ENCODE measurements at places on chromosomes 11 and 22.
A peak's percentile ranks its signal among the peaks of the same experiment; 100 is the strongest.

DNA sequence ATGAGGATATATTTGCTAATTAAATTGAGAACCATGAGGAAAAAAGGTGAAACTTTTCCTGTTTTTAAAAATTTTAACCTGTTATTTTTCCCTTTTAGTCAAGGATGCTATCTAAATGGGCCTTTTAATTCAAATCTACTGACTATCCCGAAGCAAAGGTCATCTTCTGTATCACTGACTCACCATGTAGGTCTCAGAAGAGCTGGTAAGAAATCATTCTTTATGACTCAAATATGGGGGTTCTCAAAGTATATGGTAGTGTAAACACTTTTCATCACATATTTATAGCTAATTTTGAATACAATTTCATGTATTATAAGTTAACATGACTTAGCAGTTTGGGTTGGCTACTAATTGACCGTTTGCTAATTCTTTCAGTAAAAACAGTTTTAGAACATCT, 88.2 kb downstream of the CYP2R1 start:
- DNase-seq: no peak

DNA sequence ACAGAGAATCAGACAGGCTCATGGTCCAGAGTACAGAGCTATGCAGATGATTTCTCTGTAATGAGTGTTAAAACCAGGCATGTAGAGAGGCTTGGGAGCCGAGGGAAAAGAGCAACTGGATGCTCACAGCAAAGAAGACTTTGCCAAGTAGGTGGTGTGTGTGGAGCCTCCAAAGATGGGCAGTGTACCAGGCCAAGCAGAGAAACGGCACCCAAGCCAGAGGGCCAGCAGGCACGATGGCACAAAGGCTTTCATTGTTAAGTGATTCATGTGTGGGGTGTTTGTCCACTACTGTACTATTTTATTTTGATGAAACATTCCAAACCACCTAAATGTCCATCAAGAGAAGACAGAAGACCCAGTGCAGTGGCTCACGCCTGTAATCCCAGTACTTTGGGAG, 11.1 kb downstream of the RANGAP1 start:
- DNase-seq: no peak

- no peak for DNase-seq
Measured at GRCh38 chr22:26904483-26904882, 247.1 kb downstream of the MIAT start.

DNA sequence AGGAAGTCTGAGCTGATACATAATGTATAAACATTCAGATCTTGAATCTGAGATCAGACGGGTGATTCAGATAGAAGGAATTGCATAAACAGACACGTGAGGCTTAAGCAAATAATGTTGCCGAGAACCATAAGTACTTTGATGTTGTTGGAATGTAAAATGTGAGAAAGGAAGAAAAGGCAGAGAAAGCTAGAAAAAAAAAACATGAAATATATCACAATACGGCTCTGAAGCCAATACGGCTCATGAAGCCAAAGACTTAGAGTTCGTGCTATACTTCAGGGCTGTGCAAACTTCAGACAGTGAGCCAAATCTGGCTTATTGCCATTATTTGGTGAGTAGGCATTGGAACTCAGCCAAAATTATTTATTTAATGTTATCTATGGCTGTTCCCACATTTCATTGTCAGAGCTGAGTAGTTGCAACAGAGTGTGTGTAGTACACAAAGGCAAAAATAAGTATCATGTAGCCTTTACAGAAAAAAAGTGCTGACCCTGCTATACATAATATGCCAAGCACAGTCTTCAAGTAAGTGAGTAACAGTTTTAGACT, 673.3 kb downstream of the CNTN5 start:
- DNase-seq: no peak

DNA sequence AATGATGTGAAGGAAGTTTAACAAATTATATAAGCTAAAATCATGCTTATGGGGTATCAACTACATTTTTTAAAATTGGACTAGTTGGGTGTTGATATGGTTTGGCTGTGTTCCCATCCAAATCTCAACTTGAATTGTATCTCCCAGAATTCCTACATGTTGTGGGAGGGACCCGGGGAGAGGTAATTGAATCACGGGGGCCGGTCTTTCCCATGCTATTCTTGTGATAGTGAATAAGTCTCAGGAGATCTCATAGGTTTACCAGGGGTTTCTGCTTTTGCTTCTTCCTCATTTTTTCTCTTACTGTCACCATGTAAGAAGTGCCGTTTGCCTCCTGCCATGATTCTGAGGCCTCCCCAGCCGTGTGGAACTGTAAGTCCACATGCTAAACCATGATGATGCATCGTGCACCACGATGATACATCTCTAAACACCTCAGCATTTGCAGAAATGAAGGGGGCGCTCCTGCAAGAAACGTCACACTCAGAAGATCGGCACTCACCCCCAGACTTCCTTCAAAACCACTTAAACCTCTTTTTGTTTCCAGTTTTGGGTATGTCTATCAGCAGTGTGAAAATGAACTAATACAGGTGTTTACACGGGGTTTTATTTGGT, 340.0 kb downstream of the SHANK2 start:
- DNase-seq: peak; percentile 24

- no peak for DNase-seq
Measured at GRCh38 chr11:97943493-97943892, 1077.3 kb upstream of the CNTN5 start.

- no peak for DNase-seq
Measured at GRCh38 chr22:30837531-30837930, 131.0 kb downstream of the MORC2 start.

DNA sequence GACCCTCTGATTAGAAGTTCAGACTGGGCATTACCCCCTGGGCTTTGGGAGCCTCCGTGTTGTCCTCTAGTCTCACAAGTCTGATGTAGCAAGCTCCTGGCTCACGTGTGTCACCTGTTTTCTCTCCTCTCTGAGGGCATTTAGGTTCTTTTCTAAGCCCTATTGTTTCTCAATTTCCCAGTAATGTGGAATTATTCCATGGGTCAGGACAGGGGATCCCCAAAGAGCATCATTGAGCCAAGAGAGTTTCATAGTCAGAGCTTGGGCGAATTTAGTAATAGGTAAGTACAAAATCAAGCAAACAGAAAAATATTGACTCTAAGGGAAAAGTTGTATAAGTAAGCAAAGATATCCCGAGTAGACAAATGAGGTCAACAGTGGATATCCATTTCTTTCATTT, 57.3 kb downstream of the PPP6R2 start:
- DNase-seq: no peak

- DNase-seq: no peak
Measured at GRCh38 chr22:29072979-29073617, at the start of gene KREMEN1. TSS of gene KREMEN1 (plus strand) at chr22:29073035. CDS start at chr22:29073131, 96 bp downstream.

DNA sequence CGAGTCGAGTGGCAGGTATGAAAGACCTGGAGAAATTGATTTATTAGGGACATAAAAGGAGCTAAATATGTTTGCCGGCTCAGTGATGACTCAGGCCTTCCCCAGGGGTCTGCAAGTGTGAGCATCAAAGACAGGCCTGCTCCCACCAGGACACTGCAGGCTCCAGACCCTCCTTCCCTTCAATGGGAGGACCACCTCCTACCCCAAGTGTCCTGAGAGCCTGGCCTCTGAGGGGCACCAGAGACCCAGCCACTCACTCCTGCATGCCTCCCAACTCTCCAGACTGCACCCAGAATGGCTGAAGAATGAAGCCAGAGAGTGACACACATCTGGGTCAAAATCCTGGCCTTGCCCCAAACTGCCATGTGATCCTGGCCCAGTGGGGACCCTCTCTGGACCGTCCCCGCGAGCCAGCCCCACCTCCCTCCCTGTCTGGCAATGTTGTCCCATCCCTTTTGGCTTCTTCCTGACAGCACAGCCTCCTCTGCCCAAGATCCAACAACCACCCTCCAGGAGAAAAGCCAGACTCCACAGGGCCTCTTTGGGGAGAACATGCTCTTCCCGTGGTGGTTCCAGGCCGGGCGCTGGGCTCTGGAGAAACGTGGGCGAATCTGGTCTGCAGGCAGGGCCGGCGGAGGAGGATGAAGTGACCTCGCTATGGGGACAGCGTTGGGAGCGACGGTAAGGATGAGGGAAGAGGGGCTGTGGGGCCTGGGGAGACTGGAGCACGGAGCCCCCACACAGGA, 36.2 kb downstream of the CYTH4 start:
- no peak for DNase-seq

GRCh38 chr11:134293119-134294113, 17.2 kb downstream of the GLB1L3 start:
- no peak for DNase-seq

DNA sequence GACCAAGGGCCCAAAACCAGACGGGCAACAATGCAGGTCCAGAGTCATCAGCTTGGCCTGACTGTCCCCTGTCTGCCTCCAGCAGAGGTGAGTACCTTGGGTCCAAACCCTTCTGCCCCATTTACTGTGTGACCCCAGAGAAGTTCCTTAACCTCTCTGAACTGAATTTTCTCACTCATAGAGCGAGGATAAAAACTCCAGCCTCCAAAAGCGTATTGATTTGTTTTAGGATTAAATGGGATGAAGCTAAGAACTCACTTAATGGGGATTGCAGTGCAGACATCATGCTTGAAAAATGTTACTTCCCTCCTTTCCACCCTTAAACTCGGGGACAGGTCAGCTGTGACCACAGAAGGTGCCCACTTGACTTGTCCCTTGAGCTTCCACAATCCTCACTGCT, 22.6 kb downstream of the IGLL1 start:
- DNase-seq: no peak

DNA sequence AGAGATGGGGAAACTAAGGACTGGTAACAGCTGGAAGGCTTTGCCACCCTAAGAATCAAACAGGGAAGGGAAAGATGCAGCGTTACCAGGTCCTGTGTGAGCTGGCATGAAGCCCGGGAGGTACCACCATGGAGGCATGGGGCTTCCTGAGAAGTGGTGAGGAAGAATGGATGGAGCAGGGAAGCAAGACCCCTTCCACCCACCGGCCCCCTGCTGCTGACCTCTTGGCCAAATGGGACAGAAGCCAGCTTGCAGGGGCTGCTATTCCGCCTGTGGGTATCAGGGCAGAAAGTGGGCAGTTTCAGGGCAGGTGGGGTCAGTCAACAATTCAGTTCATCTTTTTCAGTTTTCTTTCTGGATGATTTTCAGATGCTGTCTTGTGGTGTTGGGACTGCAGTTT, 1099.9 kb downstream of the TBC1D22A start:
- no peak for DNase-seq

DNA sequence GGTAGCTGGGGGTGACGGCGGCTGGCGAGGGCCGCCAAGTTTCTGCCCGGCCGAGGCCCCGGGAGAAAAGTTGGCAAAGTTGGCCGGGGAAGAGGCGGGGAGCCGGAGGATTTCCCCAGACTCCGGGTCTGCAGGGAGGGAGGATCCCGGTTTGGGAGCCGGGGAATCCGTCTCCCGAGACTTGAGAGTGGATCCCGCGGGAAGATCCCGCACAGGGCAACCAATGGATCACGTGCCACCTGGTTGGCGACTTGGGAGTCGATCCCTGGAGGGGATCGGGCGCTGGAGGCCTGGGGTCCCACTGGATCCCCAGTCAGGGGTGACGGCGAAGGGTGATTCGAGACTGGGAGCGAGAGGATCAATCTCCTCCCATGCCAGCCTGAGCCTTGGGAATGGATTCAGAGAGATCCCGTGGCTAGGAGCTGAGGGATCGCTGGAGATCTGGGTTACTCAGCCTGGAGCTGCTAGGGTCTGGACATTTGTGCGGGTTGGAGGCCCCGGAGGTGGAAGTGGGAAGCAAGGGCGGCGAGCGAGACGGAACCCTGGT, 394 bp downstream of the KIAA1671 start:
- DNase-seq: no peak

- DNase-seq: no peak
Measured at GRCh38 chr11:73710964-73711363, 49.9 kb downstream of the RAB6A start.

- no peak for DNase-seq
Measured at GRCh38 chr11:46445192-46445919, 53.8 kb upstream of the CHRM4 start.

DNA sequence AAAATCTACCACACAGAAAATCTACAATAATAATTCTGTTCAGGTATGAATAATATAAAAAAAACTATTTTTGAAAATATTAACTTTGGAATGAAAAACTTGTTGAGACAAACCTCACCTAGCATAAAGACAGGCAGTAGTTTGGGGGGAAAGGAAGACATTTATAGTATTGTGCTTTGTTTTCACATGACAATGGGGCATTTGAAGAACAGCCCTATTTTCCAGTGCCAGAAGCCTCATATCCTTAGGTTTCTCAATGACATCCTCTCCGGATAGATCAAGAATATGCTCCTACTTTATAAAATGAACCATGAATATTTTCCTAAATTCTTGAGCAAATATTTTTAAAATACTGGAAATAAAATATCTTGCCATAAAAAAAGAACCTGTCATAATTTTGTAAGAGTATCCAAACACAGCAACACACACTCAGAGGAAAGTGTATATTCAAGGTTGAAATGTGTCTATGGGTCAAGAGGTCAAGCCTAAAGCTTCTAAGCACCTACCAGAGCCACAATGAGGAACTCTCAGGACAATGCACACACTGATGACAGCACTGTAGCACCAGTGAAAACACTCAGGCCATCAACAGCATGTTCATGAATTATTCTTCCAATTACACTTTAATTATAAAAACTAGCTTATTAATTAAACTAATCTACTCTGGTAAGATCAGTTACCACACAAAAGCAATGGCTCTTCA, 68.7 kb downstream of the MRTFA start:
- no peak for DNase-seq

DNA sequence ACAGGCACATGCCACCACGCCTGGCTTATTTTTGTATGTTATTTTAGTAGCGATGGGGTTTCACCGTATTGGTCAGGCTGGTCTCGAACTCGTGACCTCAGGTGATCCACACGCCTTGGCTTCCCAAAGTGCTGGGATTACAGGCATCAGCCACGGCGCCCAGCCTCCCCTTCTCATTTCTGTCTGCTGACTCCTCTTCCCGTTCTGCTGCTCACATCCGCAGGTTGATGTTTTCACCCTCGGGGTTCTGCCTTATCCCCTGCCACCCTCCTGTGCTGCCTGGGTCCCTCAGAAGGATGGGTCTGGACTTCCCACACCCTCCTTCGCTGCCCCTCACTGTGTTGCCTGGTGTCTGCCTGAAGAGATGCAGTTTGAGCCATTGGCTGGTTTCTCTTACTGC, 19.2 kb upstream of the VSIG10L2 start:
- DNase-seq: no peak

DNA sequence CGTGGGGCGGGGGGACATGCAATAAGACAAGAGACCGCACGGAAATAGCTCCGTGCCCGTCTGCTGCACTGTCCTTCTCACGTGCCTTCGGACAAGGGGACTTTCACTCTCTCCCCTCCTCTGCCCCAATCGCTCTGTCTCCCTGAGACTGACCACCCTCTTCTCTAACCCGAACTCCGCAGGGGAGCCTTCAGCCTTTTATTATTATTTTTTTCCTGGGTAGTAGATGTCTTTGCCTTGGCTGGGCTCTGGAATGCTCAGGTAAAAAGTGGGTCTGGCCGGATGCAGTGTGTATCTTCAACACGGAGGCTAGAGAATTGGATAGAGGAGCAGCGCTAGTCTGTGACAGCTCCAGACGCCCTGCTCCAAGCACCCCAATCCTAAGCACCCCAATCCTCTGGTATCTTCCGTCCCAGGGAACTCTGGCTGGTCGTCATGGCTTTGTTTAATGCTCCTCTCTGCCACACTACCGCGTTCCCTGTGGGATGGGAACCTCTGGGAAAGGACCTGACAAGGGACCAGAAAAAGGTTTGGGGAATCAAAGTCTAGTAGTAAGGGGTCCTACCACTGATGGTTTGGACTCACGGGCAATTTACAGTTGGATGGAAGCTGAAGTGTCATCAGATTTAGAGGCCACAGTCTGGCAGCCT, 25.1 kb upstream of the ROBO3 start:
- no peak for DNase-seq

Data from activated CD4-positive, alpha-beta memory T cell treated with anti-CD3 and anti-CD28 coated beads for 36 hours (primary cell).